ENCODE measurements at places on chromosomes 2 and 18. TPM values are rescaled to one million over a fixed set of nuclear protein-coding genes. Genes with fewer than 3 reads are reported as not detected.

IL36G gene
- total RNA-seq = not detected

NCKAP5 gene
- 1.4 TPM for total RNA-seq

MPPE1 gene
- 17.8 TPM for total RNA-seq

ARHGAP28 gene
- 0.08 TPM for total RNA-seq

LYG2 gene
- not detected for total RNA-seq

RIT2 gene
- total RNA-seq = not detected

SERPINB4 gene
- total RNA-seq = not detected

INHBB gene
- 25.0 TPM for total RNA-seq

ELOA2 gene
- not detected for total RNA-seq

COL6A3 gene
- total RNA-seq = 0.15 TPM

All from A549 treated with ZK216348 at 1 μM for 4 hours (cell line).